ENCODE measurements at places on chromosomes 2 and 18. TPM values are rescaled to one million over a fixed set of nuclear protein-coding genes. Genes with fewer than 3 reads are reported as not detected.

The TXNDC2 gene
- not detected for total RNA-seq

The L3MBTL4 gene
- 27.9 TPM for total RNA-seq

The CABYR gene
- 0.94 TPM for total RNA-seq

The CNTNAP5 gene
- total RNA-seq: not detected

The EDAR gene
- not detected for total RNA-seq

The RAB17 gene
- total RNA-seq: not detected

The KIF3C gene
- total RNA-seq: 5.1 TPM

The LYG2 gene
- total RNA-seq: not detected

The NPAS2 gene
- not detected for total RNA-seq

The NLRC4 gene
- total RNA-seq: 0.54 TPM

The CPSF3 gene
- 28.4 TPM for total RNA-seq

The CCDC68 gene
- total RNA-seq: not detected

The CCBE1 gene
- total RNA-seq: 0.05 TPM

The TNFAIP6 gene
- total RNA-seq: not detected

The XDH gene
- total RNA-seq: not detected

The XIRP2 gene
- not detected for total RNA-seq

The DCDC2C gene
- not detected for total RNA-seq

The RELCH gene
- 63.9 TPM for total RNA-seq

The AQP12B gene
- not detected for total RNA-seq

The ITGAV gene
- total RNA-seq: 10.7 TPM

The DAPL1 gene
- total RNA-seq: not detected

The KIAA1328 gene
- total RNA-seq: 12.3 TPM

The SNORC gene
- total RNA-seq: 1.0 TPM

The SLC39A10 gene
- 58.5 TPM for total RNA-seq

The ALPG gene
- not detected for total RNA-seq

The ABCB11 gene
- total RNA-seq: 0.07 TPM

The SMYD5 gene
- total RNA-seq: 25.3 TPM

Measured in natural killer cell (primary cell).